ENCODE measurements at places on chromosomes 1 and 21.

- no peak for DNase-seq
Observed at GRCh38 chr1:162502928-162503327, 5.3 kb downstream of the UHMK1 start.

DNA sequence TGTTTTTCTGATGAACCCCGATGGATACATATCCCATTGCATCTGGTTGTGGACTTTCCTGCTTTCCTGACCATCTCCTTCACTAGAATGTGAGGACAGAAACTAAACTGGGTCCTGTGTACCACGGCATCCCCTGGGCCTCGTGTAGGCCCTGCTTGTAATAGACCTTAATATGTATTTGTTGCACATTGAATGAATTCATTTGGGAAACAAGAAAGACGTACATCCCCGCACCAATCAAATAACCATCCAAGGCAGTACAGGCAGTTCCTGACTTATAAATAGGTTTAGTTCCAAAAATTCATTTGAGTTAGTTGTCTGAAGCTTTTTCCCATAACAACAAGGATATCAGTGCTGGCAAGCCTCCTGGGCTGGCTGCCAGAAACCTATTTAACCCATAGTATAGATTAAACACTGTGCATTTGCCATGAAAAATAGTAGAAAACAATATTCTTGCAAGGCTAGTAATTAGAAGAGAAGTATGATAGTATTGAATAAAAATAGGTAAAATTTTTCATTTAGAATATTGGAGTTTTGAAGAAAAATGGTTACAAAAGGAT, 81.8 kb upstream of the CD34 start:
- DNase-seq: no peak

DNA sequence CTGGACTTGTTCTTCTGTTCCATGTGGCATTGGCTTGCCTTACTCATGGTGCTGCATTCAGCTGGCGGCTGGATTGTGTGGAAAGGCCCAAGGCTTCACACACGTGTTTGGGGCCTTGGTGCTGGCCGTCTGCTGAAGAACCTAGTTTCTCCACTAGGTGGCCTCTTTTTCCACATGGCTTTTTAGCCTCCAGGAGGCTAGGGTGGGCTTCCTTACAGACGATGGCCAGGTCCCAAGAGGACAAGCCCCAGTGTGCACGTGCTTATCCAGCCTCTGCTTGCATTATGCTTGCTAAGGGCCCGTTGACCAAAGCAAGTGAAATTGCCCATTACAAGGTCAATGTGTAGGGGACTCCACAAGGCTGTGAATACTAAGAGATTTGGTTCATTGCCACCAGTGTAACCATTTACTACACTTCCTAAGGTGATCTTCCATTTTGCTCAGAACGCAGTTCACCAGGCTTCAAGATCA, 47.5 kb upstream of the FOXO6 start:
- no peak for DNase-seq

DNA sequence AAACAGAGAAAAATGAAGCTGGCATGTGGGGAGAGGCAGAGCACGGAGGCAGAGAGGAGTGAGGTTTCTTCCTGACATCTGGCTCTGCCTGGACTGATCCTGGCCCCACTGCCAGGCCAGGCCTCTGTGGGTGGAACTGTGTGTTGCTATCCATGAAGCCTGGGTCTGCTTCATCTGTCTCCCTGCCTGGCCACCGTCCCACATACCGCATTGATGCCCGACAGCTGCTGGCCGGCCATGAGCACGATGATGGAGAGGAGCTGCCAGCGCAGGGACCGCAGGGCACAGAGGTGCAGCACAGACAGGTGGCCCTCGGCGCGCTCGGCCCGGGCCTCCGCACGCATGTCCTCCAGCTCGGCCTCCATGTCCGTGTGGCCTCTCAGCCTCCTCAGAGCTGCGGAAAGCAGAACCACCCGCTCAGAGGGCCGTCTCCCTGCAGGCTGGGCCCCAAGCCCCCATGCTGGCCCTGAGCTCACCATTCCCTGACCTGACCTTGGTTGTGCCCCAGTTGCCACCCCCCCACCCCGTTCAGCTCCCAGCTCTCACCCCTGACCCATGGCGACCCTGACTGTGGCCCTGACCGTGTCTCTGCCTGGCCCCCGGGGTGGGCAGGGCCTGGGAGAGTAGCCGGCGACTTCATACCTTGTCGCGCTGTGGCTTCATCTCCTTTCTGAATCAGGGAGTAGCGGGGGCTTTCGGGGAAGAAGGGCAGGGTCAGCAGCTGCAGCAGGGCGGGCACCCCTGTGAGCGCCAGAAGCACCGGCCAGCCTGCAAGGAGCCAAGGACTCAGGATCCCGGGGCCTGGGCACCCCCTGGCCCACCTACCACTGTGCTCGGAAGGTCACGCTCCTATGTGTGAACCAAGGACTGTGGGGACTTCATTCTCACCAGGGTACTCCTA, 11.5 kb downstream of the SLC2A7 start:
- no peak for DNase-seq

DNA sequence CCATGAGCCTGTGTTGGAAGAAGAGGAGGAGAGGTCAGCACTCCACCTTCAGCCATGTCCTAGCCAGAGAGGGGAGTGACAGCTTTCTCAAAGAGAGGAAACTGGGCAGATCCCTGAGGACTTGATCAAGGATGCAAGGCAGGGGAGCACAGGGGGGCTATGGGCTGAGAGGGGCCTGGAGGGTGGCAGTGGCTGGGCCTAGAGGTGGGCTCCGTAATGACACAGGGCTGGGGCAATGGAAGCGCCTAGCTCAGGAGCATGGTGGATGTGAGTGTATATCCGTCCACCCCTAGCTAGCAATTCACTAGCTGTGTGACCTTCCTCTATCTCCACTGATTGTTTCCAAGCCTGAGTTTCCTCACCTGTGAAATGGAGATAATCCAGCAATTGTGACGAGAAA, 32.6 kb downstream of the NEK2 start:
- DNase-seq: no peak

Data from activated CD8-positive, alpha-beta memory T cell treated with anti-CD3 and anti-CD28 coated beads for 48 hours (primary cell).